ENCODE measurements at places on chromosomes 11 and 22.

DNA sequence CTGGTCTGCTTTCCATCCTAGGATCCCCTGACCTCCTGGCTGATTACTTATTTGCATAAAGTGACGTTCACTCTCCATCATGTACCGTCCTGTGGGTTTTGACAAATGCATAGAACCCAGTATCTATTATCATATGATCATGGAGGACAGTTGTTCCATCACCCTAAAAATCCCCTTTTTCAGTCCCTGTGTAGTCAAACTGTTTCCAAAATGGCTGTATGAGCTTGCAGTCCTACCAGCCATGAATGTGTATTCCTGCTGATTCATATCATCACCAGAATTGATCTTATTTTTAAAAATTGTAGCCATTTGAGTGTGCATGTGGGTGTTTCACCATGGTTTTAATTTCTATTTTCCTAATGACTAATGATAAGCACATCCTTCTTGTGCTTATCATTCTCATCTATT is 108.8 kb downstream of the MPPED1 start:
- no peak for DNase-seq

GRCh38 chr11:69127884-69128283 is 27.9 kb upstream of the SMIM38 start:
- no peak for DNase-seq

GRCh38 chr11:124946735-124947141 is 7.3 kb upstream of the CCDC15 start:
- no peak for DNase-seq

GRCh38 chr22:31327806-31328543 is 18.2 kb downstream of the PATZ1 start:
- no peak for DNase-seq

GRCh38 chr11:11416917-11417316 is 63.9 kb upstream of the CSNK2A3 start:
- DNase-seq, result no peak

DNA sequence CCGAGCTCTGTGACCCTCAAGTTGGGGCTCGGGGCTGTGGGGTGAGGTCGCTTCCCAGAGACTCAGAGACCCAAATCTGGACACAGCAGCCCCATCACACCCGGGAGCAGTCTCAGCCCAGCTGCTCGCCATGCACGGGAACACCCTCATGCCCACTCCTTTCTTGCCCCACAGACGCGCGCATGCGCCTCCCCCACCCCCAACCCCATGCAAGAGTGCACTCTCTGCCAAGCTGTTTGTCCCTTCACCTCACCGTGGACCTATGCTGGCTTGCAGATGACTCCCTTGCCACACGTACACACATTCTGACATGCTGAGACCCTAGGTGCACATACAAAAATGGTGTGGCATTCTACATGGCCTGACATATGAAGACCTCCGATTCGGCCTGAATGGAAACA is 478 bp upstream of the CD248 start:
- DNase-seq, result no peak

DNA sequence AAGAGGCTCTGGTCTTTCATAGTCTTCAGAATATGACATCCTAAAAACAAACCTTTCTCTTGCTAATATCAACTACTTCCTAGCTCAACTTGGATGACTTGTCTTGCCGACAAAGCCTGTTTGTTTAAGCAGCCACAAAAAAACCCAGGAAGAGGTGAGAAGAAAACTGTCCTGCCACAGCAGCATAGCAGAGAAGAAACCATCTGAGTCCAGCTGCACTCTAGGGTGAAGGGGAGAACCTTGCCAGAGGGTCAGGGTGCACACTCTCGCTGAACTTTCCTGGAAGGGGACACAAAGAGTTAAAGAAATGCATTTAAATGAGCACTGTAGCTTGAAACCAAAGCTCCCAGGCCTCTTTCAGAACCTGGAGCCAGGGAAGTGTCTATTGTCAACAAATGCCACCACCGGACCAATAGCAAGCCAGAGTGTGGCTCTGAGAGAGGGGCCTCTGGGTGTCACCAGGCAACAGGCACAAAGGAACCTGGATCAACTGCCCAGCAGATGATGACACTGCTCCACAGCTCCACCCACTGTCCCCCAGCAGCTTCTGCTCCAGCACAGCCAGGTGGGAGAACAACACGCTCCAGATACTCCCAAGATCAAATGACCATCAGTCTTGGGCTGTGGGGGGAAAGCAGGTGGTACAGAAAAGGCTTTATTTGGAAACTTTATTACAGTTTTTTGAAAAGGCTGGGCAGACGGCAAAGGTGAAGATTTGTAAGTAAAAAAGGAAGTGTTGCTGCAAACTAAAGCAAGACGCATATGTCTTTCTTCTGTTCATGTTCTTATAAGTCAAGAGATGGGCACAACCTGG is 105.7 kb downstream of the RASSF10 start:
- DNase-seq, result peak; percentile 83

DNA sequence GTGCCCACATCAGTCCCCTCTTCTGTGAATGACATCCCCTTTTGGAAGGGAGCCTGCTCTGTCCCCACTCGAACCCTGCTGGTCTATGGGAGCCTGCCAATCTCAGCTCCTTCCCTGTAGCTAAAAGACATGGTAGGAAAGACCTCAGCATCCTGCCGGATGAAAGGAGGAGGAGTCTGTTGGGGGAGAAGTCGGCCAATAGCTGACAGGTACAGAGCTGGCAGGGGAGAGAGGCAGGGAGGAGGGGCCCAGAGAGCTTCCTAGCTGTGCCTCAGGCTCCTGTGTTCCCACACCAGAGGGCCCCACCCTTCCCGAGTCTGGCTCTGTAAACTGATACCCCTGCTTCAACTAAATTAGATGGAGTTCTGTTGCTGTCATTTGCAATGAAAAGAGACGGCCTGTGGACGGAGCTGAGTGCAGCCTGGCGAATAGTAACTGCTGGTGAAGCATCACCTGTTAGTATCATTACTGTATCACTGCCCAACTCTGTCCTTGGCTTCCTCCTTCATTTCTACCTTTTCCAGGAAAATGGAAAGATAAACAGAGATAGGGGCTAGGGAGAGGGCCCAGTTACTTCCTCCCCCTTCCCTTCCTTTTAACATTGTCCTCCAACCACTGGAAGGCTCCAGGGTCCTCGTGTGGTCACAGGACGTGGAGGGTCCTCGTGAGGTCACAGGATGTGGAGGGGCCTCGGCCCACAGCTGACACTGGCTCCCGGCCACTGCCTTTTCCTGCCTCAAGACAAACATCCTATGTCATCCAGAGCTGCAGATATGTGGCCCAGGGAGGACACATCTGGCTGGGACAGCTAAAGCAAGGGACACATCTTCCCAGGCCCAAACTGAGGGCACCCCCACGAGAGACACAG is 15.1 kb downstream of the FXYD6 start:
- peak; percentile 83 for DNase-seq

- no peak for DNase-seq
Observed at GRCh38 chr11:10628508-10629236, 60.2 kb upstream of the LYVE1 start.

GRCh38 chr11:131246663-131247062 is 123.8 kb upstream of the NTM start:
- no peak for DNase-seq

DNA sequence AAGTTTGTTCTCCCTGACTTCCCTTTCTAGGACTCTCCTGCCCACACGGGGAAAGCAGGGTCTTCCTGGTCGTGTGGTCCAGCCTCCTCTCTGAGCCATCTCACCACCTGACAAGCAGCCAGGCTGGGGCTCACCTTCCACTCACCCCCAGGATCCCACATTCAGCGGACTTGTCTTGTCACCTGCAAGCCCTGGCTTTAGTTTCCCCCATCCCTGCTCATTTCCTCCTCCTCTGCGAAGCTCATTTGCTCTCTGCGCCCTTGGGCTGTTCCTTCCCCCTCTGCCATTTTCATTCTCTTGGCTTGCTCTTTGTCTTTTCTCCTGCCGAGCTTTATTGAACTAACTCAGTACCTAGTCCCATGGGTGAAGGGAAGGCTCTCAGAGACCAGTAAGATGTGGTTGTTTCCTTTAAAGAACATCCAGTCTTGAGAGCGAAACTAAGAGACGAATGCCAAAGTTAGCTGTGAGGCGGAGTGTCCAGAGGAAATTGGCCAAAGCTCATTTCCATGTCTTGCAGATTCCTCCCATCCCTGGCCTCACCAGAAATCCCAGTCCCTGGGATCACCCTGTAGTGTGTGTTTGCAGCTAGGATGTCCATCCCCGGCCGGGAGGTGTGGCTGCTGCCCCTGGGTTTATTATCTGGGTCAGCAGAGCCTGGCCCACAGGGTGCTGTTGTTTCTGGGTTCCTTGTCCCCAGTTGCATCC is 2.0 kb downstream of the ST14 start:
- DNase-seq, result no peak

DNA sequence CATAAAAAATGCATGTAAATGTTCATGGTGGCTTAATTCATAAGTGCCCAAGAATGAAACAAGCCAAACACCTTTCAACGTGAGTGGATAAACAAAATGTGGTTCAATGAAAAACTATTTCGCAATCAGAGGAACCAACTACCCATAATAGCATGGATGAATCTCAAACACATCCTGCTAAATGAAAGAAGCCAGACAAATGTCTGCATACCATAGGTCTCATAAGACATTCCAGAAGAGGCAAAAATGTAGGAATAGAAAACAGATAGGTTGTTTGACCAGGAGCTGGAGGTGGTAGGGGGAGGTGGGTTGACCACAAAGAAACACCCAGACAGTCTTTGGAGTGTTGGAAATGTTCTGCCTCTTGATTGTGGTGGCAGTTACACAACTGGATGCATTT is 13.2 kb upstream of the OSBPL5 start:
- no peak for DNase-seq

- DNase-seq, result no peak
Observed at GRCh38 chr11:128757235-128757711, 63.4 kb downstream of the FLI1 start.

DNA sequence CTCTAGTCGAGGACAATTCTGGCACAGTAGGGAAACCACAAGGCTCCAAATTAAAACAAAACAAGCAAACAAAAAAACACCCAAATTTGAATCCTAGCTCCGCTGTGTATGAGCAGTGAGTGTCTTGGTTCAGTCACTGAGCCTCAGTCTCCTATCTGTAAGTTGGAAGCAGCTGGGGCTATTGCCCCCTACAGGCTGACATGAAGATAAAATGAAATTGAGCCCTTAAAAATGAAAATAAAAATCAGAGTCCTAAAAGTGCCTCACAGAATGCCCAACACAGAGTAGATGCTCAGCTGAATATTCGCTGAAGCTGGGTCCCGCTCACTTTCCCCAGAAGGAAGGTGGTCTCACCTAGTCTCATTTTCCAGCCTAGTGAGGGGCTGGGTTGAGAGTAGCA is 65.2 kb downstream of the PDE2A start:
- DNase-seq, result no peak

- DNase-seq, result no peak
Observed at GRCh38 chr22:32144496-32145274, 14.4 kb downstream of the C22orf42 start.

DNA sequence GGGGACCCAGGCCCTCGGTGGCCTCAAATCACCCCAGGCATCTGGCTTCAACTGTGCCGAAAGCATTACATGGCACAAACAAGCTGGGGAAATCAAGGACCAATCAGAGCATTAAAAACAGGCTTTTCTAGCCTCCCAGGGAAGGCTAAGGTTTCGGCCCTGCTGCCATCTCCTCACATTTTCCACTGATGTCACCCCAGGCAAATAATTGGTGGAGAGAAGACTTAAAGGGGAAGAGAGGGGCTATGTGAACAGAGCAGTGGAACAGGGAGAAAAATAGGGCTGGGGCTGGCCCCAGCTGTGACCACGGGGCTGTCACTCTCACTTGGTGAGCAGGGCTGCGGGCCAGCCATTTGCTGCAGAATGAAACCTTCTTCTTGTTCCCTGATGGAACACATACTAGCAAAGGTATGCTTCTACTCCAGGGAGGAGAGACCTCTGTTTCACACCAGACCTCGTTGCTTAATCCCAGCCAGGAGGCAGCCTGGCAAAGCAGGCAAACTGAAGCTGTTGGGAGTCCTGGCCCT is 581.3 kb downstream of the SOX6 start:
- no peak for DNase-seq

DNA sequence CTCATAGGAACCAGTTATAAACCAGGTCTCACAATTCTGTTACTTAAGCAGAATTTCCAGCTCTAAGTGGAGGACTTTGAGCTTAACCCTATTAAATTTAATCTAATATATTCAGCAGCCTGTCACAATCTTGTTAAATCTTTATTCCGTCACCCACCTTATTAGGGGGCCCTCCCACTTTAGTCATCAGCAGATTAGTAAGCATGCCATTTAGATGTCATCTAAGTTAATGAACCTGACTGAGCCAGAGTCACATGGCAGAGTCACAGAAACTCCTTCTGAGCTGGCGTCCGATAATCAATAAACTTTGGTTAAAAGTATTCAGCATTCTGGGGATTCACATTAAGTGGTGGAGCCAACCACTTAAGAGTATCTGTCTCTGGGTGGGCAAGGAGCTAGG is 35.1 kb downstream of the TTC12 start:
- DNase-seq, result no peak

- no peak for DNase-seq
Observed at GRCh38 chr22:30947816-30948454, 20.6 kb downstream of the MORC2 start.

- DNase-seq, result no peak
Observed at GRCh38 chr22:22142661-22143060, 101.9 kb upstream of the VPREB1 start.

DNA sequence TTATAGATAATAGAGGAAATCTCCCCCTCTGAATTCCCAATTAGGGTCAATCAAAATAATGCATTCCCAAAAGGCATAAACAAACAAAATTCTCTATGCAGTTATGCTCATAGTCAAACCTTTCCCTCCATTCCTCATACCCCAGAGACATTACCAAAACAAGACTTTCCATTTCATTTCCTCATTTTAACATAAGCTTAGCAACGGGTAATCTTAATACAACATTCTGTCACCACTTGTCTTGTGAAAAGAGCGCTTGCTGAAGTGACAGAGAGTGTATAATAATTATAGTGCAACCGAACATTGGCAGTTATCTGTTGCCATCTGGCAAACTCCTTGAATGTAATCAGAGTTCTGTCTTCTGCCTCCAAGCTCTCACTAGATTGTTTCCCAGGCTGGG is 1.2 kb upstream of the SLN start:
- DNase-seq, result no peak

- no peak for DNase-seq
Observed at GRCh38 chr11:10376061-10376460, 71.2 kb downstream of the ADM start.

Data from NCI-H2029 treated with DMSO at 0.1 percent for 48 hours (cell line).